T-helper 17 cell (primary cell): ENCODE measurements at places on chromosomes 5 and 9.
A peak's percentile ranks its signal among the peaks of the same experiment; 100 is the strongest.

GRCh38 chr5:159835548-159835947 lies 80.7 kb upstream of the ADRA1B start:
- DNase-seq, result no peak

- DNase-seq, result no peak
Observed at GRCh38 chr5:151474799-151475198, 27.4 kb downstream of the SLC36A1 start.

DNA sequence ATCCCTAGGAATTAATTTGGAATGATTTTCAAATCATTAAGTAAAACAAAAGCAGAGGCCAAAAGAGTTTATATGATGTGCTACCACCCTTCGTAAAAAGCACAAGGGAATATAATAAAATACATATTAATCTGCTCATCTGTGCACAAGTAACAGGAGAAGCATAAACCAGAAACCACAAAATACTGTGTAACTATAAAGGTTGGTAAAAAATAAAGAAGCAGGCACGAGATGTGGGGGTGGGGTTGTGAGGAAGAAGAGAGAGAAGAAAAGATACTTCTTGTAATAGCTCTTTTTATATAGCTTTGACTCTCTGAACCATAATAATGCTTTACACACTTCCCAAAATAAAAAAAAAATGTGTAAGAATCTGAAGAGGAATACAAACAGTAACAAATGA lies 214.9 kb upstream of the EFNA5 start:
- DNase-seq, result no peak

- DNase-seq, result no peak
Observed at GRCh38 chr9:436482-436881, 221.8 kb downstream of the DOCK8 start.

- DNase-seq, result no peak
Observed at GRCh38 chr9:88049677-88050307, 75.5 kb upstream of the CDK20 start.

GRCh38 chr5:151413800-151414199 lies 33.6 kb upstream of the SLC36A1 start:
- no peak for DNase-seq

DNA sequence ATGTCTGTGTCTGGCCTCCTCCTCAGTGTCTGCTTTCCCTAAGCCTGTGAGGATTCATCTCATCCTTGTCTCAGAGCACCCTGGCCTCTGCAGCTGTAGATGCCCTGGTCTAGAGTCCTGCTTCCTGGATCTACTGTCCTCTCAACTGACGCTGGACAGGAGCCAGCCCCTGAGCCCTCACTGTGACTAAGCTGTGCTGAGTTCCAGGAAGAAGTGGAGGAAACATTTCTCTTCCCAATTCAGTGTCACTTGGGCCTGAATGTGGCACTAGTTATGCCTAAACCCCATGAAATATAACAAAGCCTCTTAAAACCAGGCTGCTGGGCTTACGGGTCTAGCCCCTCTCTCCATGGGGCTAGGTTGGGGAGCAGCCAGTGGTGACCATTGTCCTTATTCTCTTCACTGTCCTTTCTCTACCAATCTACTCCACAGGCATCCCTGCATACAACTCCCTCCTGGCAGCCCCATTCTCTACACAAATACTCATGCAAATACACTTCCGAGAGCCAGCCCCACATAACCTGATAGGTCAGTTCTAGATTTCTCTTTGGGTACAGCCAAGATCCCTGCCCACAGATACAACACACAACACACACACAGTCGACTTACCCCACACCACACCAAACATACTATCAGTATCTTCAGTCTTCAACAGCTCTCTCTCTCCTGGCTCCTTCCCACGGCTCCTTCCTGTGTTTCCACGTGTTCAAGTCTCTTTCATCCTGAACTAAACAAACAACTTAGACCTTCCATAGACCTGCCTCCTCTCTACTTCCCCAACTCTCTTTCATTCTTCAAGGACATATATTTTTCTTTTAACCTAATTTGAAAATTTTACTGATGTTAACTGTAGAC lies 220.8 kb downstream of the SNX18 start:
- no peak for DNase-seq

DNA sequence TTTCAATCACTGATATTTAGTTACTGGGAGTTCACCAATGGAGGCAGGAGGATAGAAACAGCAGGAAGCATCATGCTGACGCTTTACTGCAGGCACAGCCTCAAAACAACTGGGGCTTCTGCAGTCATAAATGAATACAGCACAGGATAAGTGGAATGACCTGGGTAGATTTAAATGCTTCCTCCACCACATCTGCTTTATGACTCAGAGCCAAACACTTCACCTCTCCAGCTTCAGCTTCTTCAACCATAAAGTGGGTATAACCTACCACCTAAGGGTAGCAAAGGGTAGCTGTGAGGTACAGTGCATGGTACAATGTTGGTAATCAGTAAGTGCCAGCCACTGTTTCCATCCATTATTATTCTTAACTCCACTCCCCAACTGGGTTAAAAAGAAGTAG lies 28.4 kb downstream of the RASEF start:
- DNase-seq, result no peak

- no peak for DNase-seq
Observed at GRCh38 chr5:61465066-61465465, 133.0 kb downstream of the ZSWIM6 start.

DNA sequence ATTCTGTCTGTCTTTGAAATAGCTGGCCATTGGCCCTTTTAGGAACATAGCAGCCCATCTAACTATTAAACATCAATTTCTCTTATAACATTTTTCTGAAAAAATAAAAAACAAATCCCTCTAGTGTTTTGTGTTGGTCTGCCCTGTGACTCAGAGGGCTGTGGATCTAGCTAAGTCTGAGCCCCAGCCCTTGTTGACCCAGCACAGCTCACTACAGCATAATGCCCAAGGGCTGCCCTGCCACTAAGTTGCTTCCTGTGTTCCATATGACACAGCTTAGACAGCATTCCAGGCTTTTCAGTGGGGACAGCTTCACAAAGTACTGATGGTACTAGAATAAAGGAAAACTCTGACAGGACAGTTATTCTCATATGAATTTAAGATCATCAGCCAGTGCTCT lies 136.0 kb downstream of the SCAMP1 start:
- DNase-seq, result no peak

GRCh38 chr5:172110921-172111851 lies 76.8 kb downstream of the STK10 start:
- DNase-seq, result peak; percentile 66

DNA sequence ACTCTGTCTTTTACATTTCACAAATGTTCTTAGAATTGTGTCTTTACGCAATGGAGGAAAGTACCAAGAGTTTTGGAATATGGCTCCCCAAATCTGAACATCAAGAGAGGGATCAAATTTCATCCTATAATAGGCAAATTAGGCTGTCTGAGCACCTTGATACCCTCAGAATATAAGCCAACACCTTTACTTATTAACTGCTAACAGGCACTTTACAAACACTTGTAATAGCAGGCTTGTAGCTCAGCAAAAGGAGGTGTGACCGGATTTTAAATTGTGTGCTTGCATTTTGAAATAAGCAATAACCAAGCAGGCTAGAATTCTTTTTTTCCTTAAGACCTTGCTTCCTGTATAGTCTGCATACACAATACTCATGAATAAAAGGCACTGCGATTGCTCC lies 92.0 kb downstream of the ATP10B start:
- DNase-seq, result no peak

- peak; percentile 53 for DNase-seq
Observed at GRCh38 chr9:89408628-89409101, 89.2 kb downstream of the SEMA4D start.

DNA sequence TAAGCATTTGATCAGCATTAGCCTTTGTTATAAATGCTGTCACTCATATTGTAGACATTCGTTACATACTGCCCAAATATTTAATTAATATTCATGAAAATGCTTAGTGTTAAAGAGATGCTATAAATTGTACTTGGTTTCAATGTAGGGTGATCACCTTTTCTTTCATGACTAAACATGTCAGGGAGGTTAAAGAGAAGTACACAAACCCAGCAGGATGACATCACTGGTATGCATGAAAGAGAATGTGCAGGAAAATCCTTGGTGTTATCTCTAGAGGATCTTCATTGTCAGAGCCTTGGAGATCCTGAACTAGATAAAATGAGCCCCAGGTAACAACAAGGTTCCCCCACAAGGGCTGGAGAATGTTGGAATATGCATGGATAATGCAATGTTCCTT lies 33.0 kb upstream of the SV2C start:
- DNase-seq, result no peak

GRCh38 chr5:177462021-177462670 lies 11.3 kb downstream of the DBN1 start:
- DNase-seq, result no peak

DNA sequence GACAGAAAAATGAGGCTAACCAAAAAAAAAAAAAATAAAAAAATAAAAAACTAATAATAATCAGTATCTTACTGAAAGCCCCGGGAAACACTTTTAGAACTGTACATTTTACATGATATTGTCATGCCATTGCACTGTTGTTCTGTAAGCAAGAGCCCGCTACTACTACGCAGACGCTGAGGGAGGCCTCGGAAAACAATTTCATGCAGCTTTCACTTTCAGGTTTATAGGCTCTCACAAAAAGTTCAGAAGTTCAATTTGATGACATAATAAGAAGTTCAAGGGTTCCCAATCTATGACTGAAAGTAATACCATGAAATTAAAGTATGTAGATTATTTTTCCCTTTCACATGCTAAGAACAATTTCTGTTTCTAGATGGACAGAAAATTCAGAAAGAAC lies 318.3 kb upstream of the ITGA1 start:
- no peak for DNase-seq

- DNase-seq, result no peak
Observed at GRCh38 chr5:133905424-133905823, 63.0 kb downstream of the C5orf15 start.

GRCh38 chr5:128493657-128494329 lies 44.3 kb downstream of the FBN2 start:
- DNase-seq, result no peak

- no peak for DNase-seq
Observed at GRCh38 chr5:135161221-135161620, 127.2 kb upstream of the PITX1 start.

- no peak for DNase-seq
Observed at GRCh38 chr5:102911973-102912372, 156.9 kb downstream of the PAM start.

- no peak for DNase-seq
Observed at GRCh38 chr9:112179816-112180215, 4.7 kb upstream of the SUSD1 start.

DNA sequence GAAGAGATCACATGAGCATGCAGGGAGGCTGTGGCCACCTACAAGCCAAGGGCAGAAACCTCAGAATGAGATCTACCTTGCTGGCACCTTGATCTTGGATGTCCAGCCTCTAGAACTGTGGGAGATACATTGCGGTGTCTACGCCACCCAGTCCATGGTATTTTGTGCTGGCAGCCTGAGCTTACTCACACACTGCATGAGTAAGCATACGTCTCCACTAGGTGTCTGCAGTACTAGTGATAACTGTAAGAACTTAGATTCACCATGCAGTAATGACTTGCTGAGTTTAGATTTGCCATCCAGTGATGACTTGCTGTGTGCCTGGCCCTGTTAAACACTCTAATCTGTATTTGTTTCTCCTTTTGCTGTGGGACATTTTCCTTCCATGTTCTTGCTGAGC lies 417.7 kb downstream of the GADD45G start:
- no peak for DNase-seq

DNA sequence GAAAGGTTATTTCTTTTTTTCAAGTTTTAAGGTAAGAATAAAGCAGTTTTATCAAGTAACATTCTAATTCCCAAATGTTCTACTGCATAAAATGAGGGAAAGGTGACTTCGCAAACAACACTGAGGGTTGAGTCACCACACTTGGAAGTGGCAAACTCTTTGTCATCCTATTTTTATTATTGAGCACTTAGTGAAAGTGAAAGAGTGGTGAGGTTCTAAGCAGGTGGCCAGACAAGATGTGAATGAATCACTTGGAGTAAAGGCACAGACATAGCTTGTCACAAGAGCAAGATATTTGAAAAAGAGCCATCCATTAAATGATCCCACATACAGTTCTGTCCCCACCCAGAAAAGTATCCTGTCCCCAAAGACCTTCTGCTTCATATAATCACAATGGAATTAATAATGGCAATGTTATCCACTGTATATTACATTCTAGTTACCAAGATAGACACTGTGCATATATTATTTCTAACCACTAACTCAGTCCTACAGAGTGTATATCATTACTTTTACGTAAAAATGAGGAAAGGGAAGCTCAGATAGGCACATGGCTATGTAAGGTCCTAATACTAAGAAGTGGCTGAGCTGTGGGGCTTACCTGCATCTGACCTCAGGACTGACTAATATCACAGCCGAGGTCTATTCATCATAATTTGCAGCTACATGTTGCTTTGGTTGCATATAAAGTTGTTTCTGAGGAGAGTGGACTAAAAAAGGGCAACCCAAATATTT lies 730.4 kb upstream of the MEF2C start:
- no peak for DNase-seq

- DNase-seq, result no peak
Observed at GRCh38 chr5:80654054-80654390, 430 bp upstream of the MSH3 start.

DNA sequence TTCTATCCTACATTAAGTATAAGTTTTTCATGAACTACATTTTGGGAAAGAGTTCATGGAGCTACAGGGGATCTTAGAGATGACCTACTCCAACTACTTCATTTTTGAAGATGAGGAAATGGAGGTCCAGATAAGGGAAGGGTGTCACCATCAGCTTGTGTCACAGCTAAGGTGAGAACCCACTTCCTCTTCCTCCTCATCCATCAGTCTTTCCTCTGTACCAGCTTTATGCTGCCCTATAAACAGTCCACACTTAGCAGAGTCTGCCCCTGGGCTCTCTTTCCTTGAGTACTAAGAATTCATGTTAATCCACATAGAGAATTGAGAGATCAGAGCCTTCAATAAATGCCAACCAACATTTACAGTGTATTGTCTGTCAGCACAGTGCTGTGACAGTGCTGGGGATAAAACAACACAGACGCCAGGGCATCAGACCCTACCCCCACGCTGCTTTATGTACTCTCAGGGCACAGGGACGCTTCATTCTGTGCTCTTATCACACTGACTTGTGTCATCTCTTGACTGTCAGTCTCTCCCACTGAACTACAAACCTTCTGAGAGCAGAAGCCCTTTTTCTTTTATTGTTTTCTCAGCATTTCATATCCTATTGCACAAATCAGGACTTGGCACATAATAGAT lies 22.1 kb downstream of the ADRB2 start:
- DNase-seq, result no peak

DNA sequence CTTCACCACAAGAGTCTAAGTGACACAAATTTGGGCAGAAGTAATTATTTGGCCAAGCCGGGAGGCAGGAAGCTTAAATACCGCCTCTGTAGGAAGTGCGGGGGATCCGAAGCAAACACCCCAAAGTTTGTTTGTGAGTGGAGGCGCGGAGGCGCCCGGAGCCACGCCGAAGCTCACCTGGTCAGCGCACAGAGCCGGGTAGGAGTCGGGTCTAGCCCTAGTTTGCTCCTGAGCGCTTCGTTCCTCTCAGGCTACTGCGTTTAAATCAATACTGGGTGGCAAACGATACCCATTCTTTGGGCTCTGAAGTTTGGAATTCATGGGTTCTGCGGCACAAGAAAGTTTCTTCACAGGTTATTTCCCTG lies 855 bp downstream of the MCC start:
- no peak for DNase-seq
